ENCODE measurements at places on chromosomes 5 and 9.

DNA sequence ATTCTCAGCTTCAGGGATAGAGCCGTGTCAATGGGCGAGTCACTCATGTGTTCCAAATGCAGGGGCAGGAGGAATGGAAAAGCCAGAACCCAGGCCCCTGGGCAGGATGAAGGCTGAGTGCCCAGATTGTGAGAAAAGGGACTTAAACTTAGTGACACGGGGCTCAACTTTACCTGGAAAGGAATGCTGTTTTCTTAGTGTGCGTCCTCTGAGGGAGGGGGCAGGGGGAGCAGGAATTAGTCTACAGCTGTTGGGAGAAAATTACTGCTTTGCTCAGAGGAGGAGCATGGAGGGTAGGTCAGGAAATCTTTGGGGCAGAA, 14.6 kb downstream of the HK3 start:
- no peak for DNase-seq

DNA sequence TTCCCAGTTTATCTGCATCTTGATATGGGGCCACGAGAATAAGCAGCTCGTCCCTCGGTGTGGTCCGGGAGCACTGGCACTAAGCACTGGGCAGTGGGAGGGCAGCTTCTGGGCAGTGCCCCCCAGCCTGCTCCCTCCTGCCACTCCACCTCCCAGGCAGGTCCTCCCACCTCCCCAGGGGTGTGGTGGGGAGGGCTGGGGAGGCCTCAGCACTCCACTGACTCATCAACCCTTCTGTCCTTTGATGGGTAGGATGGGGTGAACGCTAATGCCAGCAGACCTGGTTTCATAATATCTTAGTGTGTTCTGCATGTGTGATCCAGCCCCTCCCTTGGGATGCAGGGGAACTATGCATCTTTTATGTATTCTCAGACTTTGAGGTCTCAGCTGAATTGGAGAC, 62.2 kb upstream of the GNE start:
- DNase-seq: no peak

GRCh38 chr5:4480528-4481349, 659.4 kb upstream of the ADAMTS16 start:
- DNase-seq: no peak

DNA sequence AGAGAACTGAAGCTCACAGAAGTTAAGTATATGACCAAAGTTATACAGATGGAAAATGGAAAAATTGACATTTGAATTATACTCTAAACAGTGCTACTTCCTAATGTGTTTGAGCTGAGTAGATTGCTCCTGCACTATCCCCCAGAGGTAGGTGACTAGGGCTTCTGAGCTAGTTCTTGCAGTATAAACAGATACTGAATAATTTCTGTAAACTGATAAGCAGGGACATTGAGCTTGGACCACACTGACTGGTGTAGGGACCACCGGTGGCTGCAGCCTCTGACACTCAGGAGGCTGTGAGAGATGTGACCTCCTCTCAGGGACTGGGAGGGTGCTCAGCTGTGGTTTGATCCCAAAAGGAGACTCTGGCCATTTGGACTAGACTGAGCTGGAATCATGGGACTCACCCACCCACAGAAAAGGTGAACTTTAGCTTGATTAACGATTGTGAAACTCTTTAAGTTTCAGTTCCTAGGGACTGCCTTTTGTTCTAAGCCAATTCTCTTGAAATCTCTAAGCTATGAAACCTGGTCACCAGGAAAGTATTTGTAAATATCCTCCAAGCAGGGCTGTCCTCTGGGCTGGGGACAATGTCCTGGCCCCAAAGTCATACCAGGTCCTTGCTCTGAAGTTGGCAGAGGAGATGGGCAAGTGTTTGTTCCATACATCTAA, 291.5 kb downstream of the SEC61B start:
- DNase-seq: no peak

- DNase-seq: no peak
These were observed 17.8 kb downstream of the ATP6V0E1 start for GRCh38 chr5:173001229-173001841.

DNA sequence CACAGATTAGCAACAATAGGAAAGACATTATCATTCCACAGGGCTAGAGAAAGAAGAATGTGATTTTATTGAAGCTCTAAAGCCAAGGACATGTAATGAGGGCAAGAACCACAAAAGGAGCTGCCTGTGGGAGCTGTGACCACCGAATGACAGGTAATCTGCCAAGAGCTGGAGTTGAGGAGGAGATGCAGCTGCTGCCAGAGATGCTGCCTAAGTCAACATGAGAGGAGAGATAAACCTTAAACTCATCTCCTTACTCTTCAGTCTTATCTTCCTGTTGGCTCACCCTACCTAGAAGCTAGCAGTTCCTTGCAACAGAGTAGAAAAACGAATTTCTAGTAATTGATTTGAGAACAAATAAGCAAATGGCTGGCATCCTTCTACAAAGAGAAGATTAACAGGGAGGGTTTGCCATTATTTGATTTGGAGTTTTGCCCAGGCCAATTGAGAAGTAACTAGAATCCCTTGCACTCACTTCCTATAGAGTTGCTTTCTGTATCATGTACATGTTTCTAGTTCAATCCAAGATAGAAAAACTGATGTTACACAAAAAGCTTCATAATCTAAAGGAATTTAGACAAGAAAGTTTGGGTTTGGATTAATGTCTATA, 539.2 kb downstream of the TLE1 start:
- no peak for DNase-seq

GRCh38 chr5:121967187-121967586, 5.4 kb downstream of the SRFBP1 start:
- DNase-seq: no peak

DNA sequence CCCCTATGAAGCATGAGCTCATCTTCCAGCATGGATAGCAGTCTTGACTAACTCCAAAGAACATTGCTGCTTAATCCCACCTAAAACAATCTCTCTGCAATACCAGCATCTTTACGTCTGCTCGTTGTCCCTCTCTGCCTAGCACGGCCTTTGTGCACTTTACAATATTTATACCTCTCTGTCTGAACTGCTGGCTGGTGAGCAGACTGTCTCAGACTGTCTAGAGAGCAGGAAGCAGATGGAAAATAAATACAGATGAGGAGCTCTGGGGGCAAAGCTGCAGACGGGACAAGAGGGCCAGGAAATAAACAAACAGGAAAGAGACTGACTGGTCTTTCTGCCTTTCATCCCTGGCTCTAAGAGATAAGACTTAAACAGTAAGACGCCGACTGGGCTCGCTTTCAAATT, 224.8 kb downstream of the ENC1 start:
- DNase-seq: no peak

GRCh38 chr9:129435291-129435690, 185.6 kb downstream of the C9orf50 start:
- no peak for DNase-seq

GRCh38 chr9:13532407-13532806, 252.9 kb upstream of the MPDZ start:
- DNase-seq: no peak

- DNase-seq: no peak
These were observed 315.6 kb upstream of the DAB2 start for GRCh38 chr5:39740404-39740803.

GRCh38 chr9:24932785-24933184, 387.1 kb upstream of the IZUMO3 start:
- DNase-seq: no peak

DNA sequence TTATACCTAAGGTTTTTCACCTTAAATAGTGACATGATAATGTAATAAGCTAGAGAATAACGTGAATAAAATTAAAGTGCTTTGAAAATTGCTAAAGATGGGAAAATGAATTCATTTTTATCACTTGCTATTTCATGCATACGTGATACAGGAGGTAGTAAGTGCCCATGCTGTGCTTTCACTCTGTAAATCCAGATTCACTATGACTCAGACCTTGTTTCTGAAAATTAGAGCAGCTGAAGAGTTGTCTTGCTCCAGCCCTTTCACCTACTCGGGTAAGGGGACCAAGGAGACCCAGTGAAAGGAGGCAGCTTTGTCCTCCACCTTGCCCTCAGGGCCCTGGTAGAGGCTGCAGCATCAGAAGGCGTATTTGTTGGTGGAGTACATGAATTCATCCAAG, 87.9 kb downstream of the ANKH start:
- no peak for DNase-seq

GRCh38 chr5:62579761-62580160, 1.1 kb downstream of the LRRC70 start:
- no peak for DNase-seq

DNA sequence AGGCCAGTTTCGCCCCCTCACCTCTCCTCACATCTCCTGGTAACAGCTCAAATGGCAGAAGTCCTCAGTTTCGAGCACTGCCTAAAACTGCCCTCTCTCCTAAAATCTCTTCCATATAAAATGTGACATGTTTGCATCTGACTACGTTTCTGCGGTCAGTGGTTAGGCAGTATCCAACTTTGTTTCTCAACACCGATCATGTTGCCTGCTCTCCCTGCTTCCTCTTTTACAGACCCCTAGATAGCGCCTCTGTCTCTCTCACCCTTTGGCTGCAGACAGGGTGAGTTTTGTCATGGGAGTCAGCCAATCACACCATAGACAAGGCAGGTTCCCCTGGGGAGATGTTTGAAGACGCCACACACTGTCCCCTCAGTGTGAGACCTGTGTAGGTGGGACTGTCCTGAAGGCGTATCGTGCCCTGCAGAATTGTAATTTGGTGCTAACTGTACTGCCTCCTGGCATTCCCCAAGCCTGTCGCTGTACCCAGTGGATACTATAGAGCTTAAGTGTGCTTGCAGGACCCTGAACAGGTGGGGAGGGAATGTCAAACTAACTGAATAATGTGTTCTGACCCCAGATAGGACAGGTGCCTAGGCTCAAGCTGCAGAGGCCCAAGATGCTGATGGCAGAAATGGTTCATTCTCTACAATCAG, 1.1 kb downstream of the HEXB start:
- DNase-seq: no peak

GRCh38 chr5:111735583-111736270, 21.3 kb downstream of the NREP start:
- DNase-seq: no peak

GRCh38 chr5:179181988-179182387, 121.8 kb downstream of the ZNF354C start:
- DNase-seq: no peak

GRCh38 chr5:103397739-103398581, 139.4 kb downstream of the MACIR start:
- no peak for DNase-seq
